ENCODE measurements at places on chromosomes 4 and X.
A peak's percentile ranks its signal among the peaks of the same experiment; 100 is the strongest.

DNA sequence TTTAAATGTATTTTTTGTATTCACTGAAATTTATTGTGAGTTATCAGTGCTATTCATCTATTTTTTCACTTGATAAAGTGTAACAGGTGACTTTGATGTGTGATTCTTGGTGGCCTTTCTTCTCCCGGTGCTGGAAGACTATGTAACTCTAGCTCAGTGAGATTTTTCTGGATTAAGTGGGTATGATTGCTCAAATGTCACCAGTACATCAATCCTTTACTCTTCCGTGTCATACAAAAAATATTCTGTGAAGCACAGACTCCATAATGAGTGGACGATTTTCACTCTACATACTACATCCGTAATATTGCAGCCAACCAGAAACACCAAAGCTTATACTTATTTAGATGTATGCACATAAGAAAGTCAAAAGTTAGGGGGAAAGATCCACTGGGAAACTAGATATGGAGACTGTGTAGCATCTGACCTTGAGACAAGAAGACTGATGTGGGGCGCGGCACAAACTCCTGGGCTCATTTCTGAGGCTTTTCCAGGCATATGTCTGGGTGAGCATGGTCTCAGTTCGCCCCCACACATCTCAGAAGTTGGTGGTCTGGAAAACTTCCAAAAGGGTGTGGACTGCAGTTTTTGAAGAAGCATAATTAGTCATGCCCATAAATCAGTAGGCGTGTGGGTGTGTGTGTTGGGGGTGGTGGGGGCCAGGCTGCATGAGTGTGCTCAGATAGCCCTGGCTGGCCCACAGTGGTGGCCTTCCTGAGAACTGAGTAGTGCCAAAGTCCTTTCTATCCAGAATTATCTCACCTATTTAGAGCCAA is 53.9 kb upstream of the TENM3 start:
- DNase-seq = peak; percentile 68

- no peak for DNase-seq
These were observed 80.3 kb downstream of the FAM13A start for GRCh38 chr4:88976775-88977035.

- DNase-seq = no peak
These were observed 1699.8 kb upstream of the IGFBP7 start for GRCh38 chr4:58809948-58810347.

DNA sequence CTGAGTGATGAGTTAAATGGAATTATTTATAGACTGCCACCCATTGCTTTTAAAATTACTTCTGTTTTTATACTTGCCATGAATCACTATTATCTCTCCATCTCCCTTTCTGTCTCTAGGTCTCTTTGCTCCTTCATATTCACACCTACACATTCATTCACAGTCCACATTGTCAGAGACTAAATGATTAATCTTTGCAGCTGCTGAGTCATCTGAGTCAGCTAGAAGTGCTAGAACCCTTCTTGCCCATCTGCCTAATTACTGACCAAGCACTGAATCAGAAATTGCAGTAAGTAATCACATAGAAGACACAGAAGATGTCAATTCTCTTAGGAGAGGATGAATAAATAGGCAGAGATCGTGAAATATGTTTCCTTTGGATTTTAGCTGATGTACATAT is 31.6 kb upstream of the RPS6KA6 start:
- DNase-seq = no peak

- no peak for DNase-seq
These were observed 133.6 kb upstream of the C1QTNF7 start for GRCh38 chr4:15294202-15294601.

DNA sequence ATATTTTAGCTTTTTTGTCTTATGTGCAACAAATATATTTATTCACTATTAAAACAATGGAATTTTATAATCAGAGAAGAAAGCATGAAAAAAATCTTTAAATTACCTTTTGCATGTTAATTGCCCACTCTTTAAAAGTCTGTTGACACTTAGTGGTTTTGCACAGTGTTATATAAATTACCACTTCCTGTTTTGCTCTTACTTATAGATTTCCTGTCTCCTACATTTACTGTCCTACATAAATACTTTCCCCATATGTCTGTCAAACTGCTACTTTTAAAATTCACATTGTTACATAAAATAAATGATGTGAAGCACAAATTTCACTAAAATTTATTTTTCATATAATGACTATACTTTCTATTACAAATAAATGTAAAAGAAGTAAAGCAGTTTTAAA is 161.1 kb upstream of the NDST4 start:
- no peak for DNase-seq

DNA sequence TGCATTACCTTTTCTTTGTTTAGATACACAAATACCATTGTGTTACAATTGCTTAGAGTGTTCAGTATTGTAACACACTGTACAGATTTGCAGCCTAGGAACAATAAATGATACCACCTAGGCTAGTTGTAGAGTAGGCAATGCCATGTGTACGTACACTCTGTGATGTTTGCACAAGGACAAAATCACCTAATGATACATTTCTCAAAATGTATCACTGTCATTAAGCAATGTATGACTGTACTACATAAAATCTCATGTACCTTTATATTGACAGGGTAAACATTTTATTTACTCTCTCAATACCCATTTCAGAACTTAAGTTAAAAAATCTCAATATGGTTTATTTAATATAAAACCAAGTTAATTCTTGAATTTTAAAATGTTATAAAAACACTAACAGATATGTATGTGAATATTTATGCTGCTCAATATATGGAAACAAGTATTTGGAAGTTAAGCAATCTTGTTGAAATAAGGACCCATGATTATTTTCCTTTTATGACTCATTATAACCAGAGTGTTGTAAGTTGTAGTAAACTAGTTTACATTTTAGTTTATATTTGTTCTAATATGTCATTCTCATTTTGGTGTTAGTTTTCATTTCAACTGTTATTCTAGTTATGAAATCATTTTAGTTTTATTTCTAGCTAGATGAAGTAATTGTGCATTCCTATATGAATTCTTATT is 409.2 kb downstream of the TLL1 start:
- DNase-seq = no peak

- no peak for DNase-seq
These were observed 65.1 kb downstream of the HPGDS start for GRCh38 chr4:94277534-94277933.

DNA sequence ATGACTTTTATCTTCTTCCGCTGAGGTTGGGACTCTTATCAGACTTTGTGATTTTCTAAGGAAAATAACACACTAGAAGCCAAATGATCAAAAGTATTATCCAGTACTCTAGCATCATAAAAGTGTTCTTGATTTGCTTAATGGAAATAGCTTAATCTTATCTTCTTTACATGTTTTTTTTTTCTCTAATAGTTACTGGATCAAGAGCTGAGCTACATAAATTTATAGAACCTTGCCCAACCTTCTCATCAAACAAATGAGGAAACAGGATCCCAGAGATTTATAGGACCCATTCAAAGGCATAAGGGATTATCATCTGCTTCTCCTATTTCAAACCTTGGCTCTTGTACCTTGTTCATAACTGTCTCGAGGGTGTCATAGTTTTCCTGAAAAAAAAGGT is 68.3 kb upstream of the WDR17 start:
- no peak for DNase-seq

- DNase-seq = no peak
These were observed 21.9 kb upstream of the IGFBP7 start for GRCh38 chr4:57131849-57132742.

DNA sequence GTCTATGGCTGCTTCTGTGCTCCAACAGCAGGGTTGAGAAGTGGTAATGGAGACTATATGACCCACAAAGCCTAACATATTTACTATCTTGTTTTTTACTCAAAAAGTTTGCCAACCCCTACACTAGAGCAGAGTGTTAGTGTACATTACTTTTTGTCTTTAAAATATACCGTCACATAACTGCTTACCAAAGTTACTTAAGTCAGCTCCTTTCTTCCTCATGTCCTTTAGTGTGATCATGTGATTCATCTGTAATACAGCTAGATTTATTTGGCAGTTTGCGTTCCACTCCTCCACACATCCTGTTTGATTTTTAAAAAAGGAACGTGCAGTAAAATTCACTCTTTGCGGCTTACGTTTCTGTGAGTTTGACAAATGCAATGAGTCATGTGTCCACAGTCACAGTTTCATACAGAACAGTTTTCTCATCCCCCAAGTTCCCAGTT is 162.4 kb upstream of the GPRIN3 start:
- DNase-seq = peak; percentile 20

GRCh38 chr4:56048383-56048701 is 99.6 kb downstream of the CEP135 start:
- no peak for DNase-seq

- DNase-seq = no peak
These were observed 211.0 kb downstream of the KCTD8 start for GRCh38 chr4:44237643-44238042.

GRCh38 chr4:155173371-155173770 is 35.1 kb upstream of the NPY2R start:
- DNase-seq = no peak

GRCh38 chr4:43132010-43132582 is 239.6 kb downstream of the GRXCR1 start:
- peak; percentile 52 for DNase-seq

DNA sequence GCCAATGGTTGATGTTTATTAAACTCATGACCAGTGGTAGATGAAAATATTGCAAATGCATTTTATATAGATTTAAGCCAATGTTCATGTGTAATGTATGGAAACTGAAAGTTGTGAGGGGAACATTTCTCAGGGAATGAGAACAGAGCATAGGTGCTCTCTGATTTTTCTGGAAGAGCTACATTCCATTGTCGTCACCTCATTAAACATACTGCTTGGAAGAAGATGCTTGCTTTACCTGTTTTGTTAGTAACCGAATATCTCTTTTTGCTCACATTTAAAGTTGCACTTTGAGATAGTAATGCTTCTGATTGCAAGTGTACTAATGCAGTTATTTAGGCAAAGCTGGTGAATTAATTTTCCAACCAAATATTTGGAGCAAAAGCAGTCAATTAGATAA is 93.8 kb upstream of the CLCN4 start:
- DNase-seq = no peak

DNA sequence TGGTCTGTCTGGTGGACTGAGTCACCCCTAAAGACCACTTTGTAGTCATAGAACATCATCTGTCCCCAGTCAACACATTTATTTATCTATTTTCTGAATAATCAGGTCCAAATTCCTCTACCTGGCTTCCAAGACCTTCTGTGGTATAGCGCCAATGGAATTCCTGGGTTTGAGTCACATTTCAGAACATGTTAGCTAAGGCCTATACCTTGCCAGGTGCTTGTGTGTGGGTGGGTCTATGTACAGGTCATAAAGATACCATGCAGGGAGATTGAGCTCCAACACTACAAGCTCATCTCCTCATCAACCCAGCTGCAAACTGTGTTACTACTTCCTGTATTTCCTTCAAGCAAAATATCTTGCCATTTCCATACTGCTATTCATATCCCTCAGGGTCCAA is 113.3 kb downstream of the TRAPPC11 start:
- DNase-seq = no peak

DNA sequence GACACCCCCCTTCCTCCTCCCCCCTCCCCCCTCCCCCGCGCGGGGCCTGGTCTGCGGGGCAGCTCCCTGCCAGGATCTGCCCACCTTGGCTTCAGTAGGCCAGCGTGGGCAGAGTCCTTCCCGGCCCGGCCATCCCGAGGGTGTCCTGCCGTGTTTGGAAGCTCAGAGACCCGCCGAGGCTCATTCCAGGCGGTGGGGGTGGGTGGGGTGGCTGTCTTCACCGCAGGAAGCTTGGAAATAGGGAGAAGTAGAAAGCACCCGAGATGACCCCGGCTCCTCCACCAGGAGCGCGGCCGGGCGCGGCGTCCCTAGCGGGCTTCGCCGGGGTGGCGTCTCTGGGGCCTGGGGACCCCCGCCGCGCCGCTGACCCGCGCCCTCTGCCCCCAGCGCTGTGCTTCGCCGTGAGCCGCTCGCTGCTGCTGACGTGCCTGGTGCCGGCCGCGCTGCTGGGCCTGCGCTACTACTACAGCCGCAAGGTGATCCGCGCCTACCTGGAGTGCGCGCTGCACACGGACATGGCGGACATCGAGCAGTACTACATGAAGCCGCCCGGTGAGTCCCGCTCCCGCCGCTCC is 1.6 kb downstream of the NAT8L start:
- no peak for DNase-seq

DNA sequence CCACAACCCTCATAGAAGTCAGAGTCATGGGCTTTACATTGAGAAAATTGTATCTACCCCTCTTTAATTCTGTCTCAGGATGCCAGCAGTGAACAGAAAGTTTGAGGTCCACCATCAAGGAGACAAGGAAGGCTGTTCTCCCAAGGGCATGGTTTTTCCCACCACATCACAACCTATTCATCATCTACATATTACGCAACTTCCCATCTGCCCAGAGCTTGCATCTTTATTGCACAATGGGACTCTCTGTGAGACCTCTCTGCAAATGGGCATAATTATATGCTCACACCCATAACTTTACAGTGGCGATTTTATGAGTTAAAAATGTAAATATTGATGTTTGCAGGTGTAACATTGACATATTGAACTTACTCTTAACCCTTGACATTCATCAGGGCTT is 38.9 kb downstream of the PAGE2 start:
- no peak for DNase-seq

DNA sequence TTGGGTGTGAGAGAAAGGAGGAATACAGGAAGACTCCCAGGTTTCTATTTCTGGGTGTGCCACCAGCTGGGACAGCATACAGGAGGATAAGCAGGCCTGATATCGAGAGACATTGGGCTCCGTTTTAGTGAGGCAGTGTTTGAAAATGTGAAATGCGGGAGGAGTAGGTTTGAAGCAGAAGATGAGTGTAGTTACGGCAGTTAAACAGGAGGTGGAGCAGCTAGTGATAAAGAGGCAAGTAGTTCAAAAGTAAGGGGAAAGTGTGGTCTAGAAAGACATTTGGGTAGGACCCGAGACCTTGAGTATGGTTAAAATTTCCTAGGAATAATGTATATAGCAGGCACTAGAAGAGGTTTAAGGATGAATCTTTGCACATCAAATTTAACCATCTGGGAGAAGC is 42.4 kb downstream of the DCUN1D4 start:
- peak; percentile 10 for DNase-seq

DNA sequence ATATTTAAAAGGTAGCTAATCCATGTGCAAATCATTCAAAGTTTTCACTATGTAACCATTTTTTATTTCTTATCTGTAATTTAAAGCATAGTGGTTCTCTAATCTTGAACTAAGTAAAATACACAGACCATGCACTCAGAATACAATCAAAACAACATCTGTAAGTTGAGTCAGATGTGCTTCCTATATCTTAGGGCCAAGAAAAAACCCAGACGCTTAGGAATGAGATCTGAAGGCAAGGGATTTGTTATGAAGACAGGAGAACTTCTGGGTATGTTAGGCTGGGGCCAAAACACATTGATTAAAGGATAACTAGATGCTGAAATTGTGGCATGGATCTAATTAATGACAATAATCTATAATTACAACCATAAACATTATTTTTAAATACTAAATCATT is 120.3 kb downstream of the PDE5A start:
- DNase-seq = no peak

- peak; percentile 28 for DNase-seq
These were observed 32.3 kb downstream of the HDAC8 start for GRCh38 chrX:72540318-72540717.

- no peak for DNase-seq
These were observed 5.8 kb upstream of the CCNA2 start for GRCh38 chr4:121829511-121829910.

Measured in HTR-8/SVneo (cell line).